Nephron progenitor cell (in vitro differentiated cells): ENCODE measurements at places on chromosomes 6 and 20.

DNA sequence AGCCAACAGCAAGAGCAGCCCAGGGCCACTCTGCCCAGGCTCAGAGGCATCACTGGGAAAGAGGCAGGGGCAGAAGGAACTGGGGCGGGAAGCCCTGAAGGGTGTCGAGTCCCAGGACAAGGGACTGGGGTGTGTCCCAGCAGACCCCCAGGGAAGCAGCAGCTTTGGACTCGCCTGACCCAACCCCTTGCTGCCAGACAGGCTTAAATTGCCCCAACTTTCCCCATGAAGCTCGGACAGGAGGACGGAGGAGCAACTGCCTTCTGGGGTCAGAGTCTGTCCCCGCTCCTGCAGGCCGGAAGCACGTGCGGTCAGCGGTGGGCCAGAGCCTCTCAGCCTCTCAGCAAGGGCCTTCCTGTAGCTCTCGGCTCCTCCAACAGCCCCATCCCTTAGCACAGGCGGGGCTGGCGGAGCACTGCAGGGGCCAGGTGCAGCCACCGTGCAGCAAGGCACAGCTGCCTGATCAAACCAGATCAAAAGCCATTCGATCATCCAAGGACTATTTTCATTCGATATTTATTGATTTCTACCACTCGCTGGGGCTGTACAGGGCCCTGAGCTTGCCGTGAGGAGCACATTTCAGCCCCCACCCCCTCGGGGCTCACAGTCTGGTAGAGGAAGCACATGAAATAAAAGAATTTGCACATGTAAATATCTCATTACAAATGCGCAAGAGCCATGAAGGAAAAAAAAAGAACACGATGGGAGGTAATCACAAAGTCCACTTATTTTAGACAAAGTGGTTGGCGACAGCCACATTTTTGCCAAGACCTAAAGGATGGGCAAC lies 31.8 kb upstream of the STX16 start:
- peaks cover 23% of the 10 kb centered on the region for H3K27me3 ChIP-seq
- H3K4me1 ChIP-seq, result peaks cover 7% of the 10 kb centered on the region
- no peak overlapping the region for H3K27ac ChIP-seq
- H3K4me3 ChIP-seq, result no peak overlapping the region
- H3K36me3 ChIP-seq, result no peaks in the 10 kb centered on the region

DNA sequence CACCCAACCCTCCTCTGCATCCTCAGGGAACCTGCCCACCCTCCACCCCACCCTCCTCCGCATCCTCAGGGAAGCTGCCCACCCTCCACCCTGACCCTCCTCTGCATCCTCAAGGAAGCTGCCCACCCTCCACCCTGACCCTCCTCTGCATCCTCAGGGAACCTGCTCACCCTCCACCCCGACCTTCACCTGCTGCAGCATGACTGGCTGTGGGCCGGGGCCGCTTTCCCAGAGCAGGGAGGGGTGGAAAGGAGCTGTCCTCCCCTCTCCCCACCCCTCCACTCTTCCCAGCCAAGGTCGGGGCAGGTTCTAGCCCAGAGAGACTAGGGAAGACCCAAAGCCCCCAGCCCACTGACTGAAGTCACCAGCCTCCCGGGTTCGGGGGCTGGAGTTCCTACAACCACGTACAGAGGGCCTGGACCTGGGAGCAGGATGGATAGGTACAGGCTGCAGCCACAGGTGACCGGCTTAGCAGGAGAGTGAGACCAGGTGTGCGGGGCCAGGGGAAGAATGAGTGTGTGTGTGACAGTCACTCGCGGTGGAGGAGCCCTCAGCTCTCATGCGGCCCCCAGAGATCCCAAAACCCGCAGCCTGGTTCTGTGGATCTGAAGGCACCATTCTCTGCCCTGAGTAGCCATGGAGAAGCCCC lies 11.6 kb downstream of the EEF1A2 start:
- no peaks in the 10 kb centered on the region for H3K36me3 ChIP-seq
- H3K4me1 ChIP-seq, result peaks cover 9% of the 10 kb centered on the region
- peak overlapping the region; percentile 61 for H3K4me3 ChIP-seq

- no peaks in the 10 kb centered on the region for H3K36me3 ChIP-seq
- H3K27ac ChIP-seq, result no peak overlapping the region
- no peak overlapping the region for H3K4me3 ChIP-seq
- H3K4me1 ChIP-seq, result peaks cover 30% of the 10 kb centered on the region
Observed at GRCh38 chr6:157464653-157465535, 83.9 kb downstream of the ZDHHC14 start.

DNA sequence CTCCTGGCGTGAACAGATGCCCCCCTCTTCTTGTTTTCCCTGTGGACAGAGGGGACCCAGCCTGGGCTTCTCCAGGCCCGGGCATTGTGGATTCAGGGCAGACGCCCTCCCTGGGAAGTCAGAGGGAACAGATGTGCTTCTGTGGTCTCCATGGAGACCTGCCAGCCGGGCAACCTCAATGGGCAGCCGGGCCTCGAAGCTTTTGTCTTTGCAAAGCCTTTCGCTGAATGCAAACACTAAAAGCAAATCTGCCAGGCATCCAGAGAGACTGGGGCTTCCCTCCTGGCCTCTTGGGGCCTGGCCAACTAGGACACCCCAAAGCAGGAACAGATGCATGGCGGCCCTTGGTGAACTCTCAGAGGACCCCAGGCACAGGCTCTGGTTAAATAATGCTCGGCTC lies 370.0 kb upstream of the SULF2 start:
- no peak for DNase-seq
- peaks cover 21% of the 10 kb centered on the region for H3K27me3 ChIP-seq
- peaks cover 33% of the 10 kb centered on the region for H3K4me1 ChIP-seq
- H3K36me3 ChIP-seq, result no peaks in the 10 kb centered on the region
- no peak overlapping the region for H3K4me3 ChIP-seq

DNA sequence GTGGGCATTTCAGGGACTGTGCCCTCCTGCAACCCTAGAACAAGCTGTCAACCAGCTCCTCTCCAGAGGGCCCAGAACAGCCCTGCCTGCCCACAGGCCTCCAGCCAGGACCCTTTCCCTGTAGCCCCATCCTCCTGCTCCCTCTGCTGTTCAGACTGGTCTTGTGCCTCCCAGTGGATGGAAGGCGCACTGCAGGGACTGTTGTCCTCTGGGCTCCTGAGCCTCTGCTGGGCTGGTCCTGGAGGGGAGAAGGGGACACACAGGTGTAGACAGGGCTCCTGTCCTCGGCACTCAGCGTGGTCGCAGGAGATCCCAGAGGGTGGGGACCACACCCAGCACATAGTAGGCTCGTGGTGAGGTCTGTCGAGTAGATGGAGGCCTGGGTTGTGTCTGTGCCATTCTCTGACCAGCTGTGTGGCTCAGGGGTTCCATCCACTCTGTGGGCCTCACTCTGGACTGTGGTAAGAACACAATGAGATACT lies 11.5 kb downstream of the ITPR3 start:
- no peaks in the 10 kb centered on the region for H3K36me3 ChIP-seq
- peaks cover 49% of the 10 kb centered on the region for H3K27me3 ChIP-seq
- DNase-seq, result peak; percentile 59
- H3K4me1 ChIP-seq, result peaks cover 33% of the 10 kb centered on the region
- no peak overlapping the region for H3K27ac ChIP-seq
- peak overlapping the region; percentile 75 for H3K4me3 ChIP-seq
